Cerebellar nuclear complex (tissue), 1 donor: ENCODE measurements at places on chromosomes 16 and 17.

- DNase-seq = no peak
These were observed 664 bp downstream of the NQO1 start for GRCh38 chr16:69725480-69726312.

DNA sequence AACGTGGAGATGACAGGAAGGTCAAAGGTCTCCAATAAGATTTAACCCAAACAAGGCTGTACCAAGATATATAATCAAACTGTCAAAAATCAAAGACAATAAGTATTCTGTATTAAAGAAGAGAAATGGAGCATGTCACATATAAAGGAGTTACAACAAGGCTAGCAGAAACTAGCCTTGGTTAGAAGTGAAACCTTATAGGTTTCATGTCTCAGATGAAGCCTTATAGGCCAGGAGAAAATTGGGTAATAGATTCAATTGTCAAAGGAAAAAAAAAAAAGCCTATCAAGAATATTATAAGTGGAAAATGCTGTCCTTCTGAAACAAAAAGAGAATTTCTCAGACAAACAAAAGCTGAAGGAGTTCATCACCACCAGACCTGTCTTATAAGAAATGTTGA is 419.4 kb downstream of the CDH11 start:
- DNase-seq = no peak

DNA sequence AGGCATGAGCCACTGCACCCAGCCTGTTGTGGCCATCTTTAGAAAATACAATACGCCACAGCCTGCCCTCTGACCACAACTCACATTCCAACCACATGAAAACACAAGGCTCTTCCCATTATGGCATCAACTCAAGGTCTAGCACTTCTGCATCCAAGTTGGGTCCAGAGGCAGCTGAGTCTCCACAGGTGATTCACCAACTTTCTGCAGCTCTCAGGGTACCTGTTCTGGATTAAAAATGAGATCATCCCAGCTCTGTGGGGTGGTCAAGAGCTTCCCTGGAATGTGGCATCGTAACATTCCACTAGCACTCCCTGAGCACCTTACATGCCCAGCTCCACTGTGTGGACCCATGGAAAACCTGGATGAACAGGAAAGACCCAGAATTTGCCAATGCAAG is 9.9 kb upstream of the GUCY2D start:
- DNase-seq = no peak

DNA sequence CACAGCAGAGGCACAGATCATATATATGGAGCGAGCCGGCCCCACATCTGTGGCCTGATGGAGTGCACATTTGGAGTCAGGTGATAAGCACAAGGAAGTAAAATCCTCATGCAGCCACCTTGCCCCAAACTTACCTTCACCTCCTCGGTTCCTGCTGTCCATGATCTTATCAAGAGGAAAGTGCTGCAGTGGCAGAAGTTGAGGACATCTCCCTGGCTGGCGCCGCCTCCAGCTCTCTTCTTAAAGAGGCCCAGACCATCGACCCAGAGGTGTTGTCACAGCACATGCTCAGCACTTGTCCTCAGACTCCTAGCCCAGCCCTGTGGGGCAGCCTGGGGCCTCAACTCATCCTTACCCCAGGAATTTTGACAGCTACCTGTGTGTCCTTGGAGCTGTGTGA is 212.5 kb downstream of the CCDC182 start:
- DNase-seq = no peak

GRCh38 chr16:77090062-77090461 is 100.9 kb upstream of the MON1B start:
- no peak for DNase-seq

DNA sequence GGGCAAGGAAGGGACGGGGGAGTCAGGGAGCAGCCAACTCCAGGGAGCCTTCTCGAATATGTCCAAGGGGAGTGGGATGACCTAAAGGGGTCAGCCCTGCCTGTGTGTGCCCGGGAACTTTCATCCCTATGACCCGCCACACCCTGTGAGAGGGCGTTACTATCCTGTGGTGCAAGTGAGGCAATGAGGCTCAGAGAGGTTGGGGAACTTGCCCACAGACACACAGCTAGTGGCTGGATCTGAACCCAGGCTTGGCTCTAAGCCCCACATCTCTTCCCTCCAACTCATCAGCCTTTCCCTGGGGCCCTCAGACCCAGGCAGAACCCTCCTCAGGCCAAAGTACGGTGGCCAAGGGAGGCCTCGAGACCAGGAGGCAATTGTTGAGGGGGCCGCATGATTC is 23.2 kb downstream of the JUP start:
- DNase-seq = no peak
